ENCODE measurements at places on chromosomes 16 and 17.

GRCh38 chr16:58476791-58477190, 23.2 kb upstream of the NDRG4 start:
- DNase-seq, result no peak

DNA sequence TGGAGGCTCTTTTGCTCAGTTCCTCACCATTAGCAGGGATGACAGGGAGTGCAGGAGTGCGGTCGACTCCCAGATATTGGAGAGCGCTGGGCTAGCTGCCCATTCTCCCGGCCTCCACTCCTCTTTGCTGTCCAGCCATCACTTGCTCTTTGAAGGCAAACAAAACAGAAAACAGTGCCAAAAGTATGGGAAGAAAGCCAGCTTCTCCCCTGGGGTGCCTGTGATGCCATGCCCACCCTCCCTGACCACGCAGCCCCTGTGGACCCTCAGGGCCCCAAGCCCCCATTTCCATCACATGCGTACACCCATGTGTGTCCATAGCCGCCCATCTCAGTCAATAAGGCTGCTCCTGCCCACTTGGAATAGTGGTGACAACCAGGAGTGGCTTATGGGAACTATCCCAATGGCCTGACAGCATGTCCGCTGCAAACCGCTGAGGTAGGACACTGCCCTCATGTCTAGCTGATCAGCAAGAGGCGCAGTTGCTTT, 30.0 kb downstream of the MAPT start:
- DNase-seq, result no peak

DNA sequence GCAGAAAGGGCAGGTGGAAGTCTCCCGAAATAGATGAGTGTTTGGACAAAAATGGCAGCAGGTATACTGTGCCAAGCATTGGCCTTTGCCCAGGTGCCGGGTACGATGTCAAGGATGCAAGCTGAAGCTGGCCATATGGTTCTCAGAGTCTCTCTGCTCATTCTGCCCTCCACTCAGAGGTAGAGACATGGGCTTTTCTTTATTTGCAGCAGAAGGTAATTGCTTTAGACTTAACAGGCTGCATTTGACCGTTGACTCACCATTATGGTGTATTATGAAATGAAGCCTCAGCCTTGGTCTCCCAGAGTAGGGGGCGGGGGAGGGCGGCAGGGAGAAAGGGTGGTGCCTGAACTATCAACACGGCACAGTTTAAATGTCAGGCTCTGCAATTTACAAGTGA, 969.1 kb upstream of the EEF2KMT start:
- no peak for DNase-seq

DNA sequence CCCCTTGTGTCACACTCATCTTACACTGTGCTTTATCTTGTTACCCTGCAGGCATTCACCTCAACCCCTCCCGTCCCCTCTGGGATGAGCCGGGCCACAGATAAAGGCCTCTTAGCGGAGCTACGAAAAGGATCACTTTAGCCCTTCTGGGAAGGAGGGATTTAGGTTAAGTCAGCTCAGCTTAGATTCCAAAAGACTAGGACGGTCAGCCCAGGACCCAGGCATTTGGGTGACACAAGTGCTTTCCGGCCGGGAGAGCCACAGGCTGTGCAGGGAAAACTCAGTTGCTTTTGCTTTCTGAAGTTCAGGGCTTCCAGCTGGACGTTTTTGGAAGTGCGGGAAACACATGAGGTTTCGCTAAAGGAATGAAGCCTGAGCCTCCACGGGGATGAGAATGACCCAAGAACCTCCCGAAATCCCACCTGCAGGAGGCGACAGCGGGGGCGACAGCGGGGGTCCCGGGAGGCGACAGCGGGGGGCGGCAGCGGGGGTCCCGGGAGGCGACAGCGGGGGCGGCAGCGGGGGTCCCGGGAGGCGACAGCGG, 11.6 kb upstream of the METRNL start:
- DNase-seq, result no peak

GRCh38 chr16:8781797-8782196, 15.6 kb downstream of the TMEM186 start:
- DNase-seq, result no peak

DNA sequence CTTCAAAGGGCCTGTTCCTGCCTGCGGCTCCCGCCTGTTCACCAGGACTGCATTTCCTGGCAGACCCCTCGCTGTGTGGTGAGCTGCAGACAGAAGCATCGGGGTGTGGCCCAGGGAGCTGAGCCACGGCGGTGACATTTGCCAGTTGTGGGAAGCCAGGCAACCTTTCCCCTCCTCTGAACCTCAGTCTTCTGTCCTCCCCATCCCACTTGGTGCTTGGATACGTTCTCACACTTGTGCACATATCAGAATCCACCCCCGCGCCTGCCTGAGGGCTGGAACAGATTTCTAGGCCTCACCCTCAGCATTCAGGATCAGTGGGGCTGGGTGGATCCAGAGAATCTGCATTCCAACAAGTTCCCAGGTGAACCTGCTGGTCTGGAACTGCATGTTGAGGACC, 63.5 kb downstream of the CRISPLD2 start:
- DNase-seq, result no peak
